ENCODE measurements at places on chromosomes 2 and 18.

DNA sequence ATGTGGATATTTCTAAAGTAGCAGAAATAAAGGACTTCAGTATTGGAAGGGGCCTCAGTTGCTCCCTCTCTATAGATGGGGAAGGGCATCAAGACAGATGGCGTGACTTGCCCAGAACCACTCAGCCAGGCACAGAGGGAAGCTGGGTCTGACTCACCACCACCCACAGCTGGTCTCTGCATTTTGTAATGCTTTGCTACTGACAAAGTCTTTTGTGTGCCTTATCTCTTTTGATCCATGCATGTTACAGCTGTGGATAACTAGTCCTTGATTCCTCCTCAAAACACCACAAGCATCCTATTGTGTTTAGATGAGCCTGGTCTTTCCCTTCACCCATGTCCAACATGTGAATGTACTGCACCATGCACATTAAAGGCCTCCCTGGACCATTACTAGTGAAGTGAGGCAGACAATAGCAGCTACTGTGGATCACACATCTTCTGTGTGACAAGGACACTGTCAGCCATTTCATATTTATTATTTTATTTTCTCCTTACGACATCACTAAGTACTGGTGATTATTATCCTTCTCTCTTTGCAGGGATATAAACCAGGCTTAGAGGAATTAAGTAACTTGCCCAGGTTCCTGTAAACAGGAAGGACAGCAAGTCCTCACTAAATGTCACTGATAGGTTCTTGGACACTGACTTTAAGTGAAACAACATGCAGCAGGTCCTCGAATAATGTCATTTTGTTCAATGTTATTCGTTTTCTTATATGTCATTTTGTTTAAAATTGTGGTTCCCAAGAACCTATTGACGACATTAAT lies 29.6 kb upstream of the IL37 start:
- DNase-seq, result no peak

GRCh38 chr18:44735096-44735495 lies 54.4 kb downstream of the SETBP1 start:
- DNase-seq, result no peak

GRCh38 chr2:98773907-98774306 lies 43.0 kb upstream of the MGAT4A start:
- no peak for DNase-seq

DNA sequence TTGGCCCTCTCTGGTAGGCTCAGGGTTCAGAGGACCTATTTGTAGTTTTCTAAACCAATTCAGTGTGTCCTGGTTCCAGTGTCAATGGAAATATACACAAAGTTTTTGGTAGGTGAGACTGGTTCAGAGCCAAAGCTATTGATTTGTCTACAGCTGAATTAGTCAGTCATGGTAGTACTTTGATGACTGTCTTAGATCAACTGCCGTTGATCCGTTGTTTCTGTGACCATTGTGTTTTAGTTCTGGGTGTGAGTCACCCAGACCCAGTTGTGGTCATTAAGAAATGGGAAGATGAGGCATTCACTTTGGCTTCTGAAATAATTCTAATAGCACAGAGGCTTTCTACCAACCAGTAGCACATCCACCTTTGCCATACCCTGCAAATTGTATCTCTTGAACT lies 16.0 kb upstream of the RPE start:
- no peak for DNase-seq

GRCh38 chr18:61851279-61851678 lies 41.5 kb downstream of the RNF152 start:
- no peak for DNase-seq

- DNase-seq, result no peak
Measured at GRCh38 chr2:236194786-236195185, 26.6 kb upstream of the GBX2 start.

DNA sequence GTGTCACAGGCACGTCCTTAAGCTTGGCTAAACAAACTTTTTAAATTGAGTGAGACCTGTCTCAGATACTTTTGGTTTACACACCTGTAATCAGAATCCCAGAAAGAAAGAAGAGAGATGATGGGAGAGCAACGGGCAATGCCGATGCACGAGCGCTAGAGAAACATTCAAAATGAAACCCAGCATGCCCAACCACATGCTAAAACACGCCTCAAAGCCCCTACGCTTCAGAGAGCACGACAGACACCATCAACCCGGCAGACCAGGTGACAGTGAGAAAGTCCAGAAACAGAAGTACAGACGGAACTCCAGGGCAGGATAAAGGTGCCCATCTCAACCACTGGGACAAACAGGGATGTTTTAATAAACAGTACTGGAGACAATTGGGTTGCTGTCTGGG lies 85.5 kb downstream of the HDAC4 start:
- no peak for DNase-seq

DNA sequence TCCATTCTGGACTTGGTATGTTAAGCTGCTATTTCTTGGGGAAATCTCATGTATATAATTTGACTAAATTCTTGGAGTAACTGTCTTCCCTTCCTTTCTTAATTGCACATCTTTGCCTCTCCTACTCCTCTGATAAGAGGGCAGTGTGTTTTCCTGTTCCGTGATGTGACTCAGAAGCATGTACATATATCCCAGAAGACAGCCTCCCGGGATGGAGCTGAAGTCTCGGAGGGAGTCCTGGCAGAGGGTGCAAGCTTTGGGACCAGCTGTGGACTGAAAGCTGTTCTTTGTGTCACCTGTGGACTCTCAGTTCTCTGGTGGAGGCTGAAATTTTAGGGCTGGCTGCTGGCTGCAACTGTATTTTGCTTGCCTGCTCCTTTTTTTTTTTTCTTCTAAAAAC lies 54.7 kb upstream of the MGAT5 start:
- DNase-seq, result no peak
